ENCODE measurements at places on chromosomes 12 and 14. TPM values are rescaled to one million over a fixed set of nuclear protein-coding genes. Genes with fewer than 3 reads are reported as not detected.

- peaks cover 7% of the 10 kb centered on the region for H3K4me1 ChIP-seq
- no peak overlapping the region for H3K27ac ChIP-seq
- H3K36me3 ChIP-seq: no peaks in the 10 kb centered on the region
- no peak overlapping the region for H3K4me3 ChIP-seq
- DNase-seq: no peak
Measured at GRCh38 chr12:45483571-45483970, 245.9 kb upstream of the ARID2 start.

DNA sequence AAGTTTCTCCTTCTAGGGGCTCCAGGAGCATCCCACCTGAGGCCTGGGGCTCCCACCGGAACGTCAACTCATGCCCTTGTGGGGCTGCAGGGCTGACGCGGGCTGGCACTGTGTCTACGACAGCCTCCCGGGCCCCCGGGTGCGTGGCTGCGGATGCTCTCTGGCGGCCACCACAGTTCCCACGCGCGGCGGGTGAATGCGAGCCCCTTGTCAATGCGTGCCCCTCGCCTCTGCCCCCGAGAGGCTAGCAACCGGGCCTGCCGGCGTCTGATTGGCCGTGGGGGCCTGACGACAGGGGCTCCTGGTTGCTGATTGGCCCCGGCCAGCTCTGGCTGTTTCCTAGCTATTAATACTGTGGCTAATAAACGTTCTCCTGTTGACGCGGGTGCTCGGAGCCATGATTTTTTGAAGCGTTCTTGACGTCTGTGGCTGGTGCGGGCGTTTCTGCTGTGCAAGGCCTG, 1.8 kb upstream of the MEG3 start:
- peaks cover 10% of the 10 kb centered on the region for H3K36me3 ChIP-seq
- H3K4me3 ChIP-seq: no peak overlapping the region
- peaks cover 30% of the 10 kb centered on the region for H3K4me1 ChIP-seq
- no peak for DNase-seq
- no peak overlapping the region for H3K27ac ChIP-seq
- H3K27me3 ChIP-seq: no peaks in the 10 kb centered on the region

- H3K36me3 ChIP-seq: peaks cover 13% of the 10 kb centered on the region
- H3K4me1 ChIP-seq: peaks cover 10% of the 10 kb centered on the region
- no peak overlapping the region for H3K4me3 ChIP-seq
- no peaks in the 10 kb centered on the region for H3K27me3 ChIP-seq
Measured at GRCh38 chr14:81392976-81393643, 7.0 kb downstream of the STON2 start.

- DNase-seq: no peak
- H3K4me3 ChIP-seq: no peak overlapping the region
- H3K4me1 ChIP-seq: peaks cover 3% of the 10 kb centered on the region
- H3K27ac ChIP-seq: no peak overlapping the region
- no peaks in the 10 kb centered on the region for H3K27me3 ChIP-seq
Measured at GRCh38 chr12:92654929-92655328, 47.9 kb upstream of the PLEKHG7 start.

Gene OR10P1
- total RNA-seq: not detected

Gene GLI1
- 1.3 TPM for total RNA-seq

Gene NIN
- total RNA-seq: 94.1 TPM

Gene PUS7L
- 10.6 TPM for total RNA-seq

All from neural crest cell (in vitro differentiated cells).